Glomerular endothelial cell (primary cell): ENCODE measurements at places on chromosomes 3 and 15. TPM values are rescaled to one million over a fixed set of nuclear protein-coding genes. Genes with fewer than 3 reads are reported as not detected.

GRCh38 chr15:52438047-52438446 is 90.6 kb downstream of the MYO5A start:
- no peak for DNase-seq

DNA sequence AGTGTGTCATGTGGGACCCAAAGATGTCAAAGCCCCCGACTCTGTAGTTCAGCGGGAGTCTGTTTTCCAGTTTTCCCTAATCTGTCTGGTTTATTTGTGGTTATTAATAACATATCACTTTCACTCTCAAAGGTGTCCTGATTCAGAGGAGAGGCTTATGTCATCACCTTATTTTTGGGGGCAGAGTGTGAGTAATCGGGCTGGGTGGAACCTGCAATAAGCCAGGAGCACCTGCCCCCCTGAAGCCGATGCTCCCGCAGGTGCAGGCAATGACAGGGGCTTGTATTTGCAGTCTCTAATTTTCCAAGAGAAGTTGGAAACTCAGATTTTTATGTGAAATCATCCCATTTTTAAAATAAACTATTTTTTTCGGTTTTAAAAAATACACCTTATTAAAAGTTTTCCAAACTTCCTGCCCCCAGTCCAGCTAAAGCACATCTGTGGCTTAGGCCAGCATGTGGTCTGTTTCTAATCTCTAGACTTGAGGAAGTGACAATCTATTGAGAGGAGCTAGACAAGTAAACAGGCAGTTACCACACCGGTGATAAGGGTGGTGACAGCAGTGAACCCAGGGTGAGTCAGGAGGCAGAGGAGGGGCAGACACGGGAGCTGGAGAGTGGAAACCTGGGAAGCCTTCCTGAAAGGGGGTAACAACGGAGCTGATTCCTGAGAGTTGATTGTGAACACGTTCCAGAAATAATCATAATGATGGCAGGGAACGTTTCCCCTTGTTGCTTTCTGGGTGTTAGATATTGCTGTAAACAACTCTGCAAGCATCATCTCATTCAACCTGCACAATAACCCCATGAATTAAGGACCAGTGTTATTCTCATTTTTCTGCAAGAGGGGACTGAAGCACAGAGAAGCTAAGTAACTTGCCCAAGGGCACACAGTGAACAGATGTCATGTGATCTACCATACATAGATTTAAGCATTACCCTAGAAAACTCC is 37.2 kb downstream of the BHLHE40 start:
- peak; percentile 57 for DNase-seq

- DNase-seq, result no peak
Measured at GRCh38 chr3:184993394-184993793, 159.5 kb downstream of the C3orf70 start.

DNA sequence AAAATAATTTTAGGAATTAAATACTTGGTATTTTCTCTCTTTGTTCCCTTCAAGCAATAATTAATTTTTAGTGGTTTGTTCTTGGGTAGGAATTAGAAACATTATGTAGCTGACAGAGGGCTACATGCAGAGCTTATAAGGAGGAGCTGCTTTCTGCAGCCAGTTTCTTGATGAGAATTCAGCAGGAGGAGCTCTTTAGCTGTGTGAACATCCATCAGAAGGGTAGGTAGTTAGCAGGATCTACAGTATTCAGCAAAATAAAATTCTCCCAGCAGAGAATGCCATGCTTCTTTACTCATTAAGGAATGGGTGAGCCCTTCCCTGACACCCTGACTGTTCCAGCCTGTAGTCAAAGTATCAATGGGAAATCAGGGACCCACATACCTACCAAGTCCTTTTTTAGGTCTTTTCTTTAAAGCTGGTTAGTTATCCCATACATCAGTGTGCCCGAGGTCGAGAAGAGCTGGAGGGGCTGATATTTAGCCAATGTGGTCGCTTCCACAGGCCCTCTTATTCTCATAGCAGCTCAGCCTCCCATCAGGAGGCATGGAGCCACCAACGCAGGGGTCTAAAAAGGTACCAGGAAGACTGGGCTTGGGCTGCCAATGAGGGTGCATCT is 54.0 kb downstream of the KCNAB1 start:
- peak; percentile 50 for DNase-seq

- no peak for DNase-seq
Measured at GRCh38 chr3:4904811-4905695, 74.2 kb upstream of the BHLHE40 start.

- DNase-seq, result no peak
Measured at GRCh38 chr3:42569593-42570142, 12.1 kb downstream of the SEC22C start.

DNA sequence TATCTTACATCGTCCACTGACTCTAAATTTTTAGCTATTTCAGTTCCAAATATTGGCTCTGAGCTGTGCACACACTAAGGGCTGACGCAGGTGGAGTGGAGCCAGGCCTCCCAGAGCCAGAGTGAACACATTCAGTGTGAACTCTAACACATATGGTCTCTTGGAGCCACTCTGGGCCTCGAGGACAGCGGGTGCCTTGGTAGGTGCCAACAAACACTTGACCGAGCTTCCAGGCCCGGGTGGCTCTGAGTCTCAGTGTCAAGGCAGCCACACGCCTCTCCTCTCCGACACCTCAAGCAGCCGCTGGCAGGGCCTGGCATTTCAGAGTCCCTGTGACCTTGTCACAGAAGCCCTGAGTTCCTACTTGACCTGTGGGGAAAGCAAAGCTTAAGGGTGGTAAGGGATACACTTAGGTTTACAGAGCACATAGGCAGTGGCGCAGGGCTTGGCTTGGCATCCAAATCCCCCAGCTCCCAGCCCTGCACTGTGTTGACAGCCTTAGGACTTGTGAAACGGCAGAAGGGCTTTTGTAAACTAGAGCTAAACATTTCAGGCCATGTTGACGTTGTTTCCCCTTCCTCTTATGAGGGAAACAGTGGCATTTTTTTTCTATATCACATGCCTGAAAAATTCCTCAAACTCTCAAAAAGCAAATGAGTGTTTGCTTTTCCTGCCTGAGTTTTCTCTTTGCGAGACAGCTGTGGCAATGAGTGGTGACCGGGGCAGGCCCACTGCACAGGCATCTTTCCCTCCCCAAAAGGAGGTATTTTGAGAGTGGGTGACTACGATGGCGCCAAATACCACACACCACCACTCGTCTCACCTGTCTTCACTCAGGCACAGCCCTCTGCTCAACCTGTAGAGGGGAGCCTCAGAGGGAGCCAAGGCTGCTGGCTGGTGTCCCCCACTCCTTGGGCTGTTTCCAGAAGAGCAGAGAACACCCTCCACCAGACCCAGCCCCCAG is 60.8 kb downstream of the DAPK2 start:
- DNase-seq, result no peak

DNA sequence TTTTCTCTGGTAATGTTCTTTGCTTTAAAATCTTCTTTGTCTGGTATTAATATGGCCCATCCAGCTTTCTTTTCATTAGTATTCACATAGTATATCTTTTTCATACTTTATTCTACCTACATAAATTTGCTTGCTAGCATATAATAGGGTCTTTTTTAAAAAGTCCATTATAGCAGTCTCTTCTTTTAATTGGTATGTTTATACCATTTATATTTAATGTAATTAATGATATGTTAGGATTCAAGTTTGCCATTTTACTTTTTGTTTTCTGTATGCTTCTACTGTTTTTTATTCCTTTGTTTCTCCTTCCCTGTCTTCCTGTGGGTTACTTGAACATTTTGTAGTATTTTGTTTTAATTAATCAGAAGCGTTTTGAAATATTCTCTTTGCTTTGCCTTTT is 89.0 kb downstream of the CHCHD6 start:
- no peak for DNase-seq

DNA sequence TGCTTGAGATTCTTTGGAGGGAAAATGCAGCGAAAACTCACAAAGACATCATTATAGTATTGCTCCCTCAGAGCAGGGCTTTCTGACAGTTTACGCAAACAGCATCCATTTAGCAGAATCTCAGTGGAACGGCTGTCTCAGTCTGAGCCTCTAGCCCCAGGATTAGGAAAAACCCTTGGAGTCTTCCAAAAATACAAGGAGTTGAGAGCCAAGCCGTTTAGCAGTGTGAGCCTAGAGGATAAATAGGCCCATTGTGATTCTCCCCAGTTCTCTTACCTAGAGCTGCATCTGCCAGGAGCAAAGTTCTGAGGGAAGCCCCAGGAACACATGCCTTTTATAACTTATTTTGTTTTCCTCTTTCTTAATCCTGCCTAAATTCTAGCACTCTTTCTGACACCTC is 359.6 kb downstream of the NTRK3 start:
- no peak for DNase-seq

- no peak for DNase-seq
Measured at GRCh38 chr3:141753399-141753798, 9.8 kb upstream of the GRK7 start.

- no peak for DNase-seq
Measured at GRCh38 chr15:90086868-90087268, 15.4 kb downstream of the IDH2 start.

DNA sequence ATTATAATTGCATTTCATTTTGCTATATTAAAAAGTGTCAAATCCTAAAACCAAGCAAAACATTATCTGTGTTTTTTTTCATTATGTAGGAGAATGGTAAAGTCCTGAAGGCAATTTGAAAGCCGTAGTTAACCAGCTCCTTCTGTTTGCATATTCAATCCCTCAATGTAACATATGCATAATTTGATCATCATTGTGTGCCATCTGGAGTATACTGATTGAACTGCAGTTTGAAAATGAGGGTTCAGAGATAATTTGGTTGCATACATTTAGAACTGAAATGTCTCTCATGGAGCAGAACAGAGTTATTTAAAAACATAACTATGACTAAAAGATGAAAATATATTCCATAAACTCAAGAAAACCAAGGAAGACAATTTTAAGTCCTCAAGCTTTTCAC is 518.6 kb downstream of the GBE1 start:
- no peak for DNase-seq

Gene PIF1
- 4.6 and 7.5 TPM in 2 replicates for total RNA-seq

Gene CFAP100
- total RNA-seq, result not detected in 2 replicates

Gene SLC7A14
- 0.70 and 3.4 TPM in 2 replicates for total RNA-seq

Gene FHIT
- 0.48 and 8.1 TPM in 2 replicates for total RNA-seq

Gene CAND2
- total RNA-seq, result 2.6 and 3.7 TPM in 2 replicates

Gene GOLGA6B
- total RNA-seq, result not detected in 2 replicates

Gene KLHL6
- total RNA-seq, result 9.5 and 13.0 TPM in 2 replicates

Gene DPPA2
- not detected in 2 replicates for total RNA-seq

Gene SPESP1
- total RNA-seq, result 0.92 and 1.5 TPM in 2 replicates
